ENCODE measurements at places on chromosomes 4 and X.

GRCh38 chr4:99029018-99029735 lies 33.7 kb downstream of the METAP1 start:
- DNase-seq, result no peak

GRCh38 chrX:45699158-45699557 lies 498.5 kb upstream of the DIPK2B start:
- DNase-seq, result no peak

- DNase-seq, result peak; percentile 11
Observed at GRCh38 chr4:128288689-128289106, 1.1 kb upstream of the PGRMC2 start.

DNA sequence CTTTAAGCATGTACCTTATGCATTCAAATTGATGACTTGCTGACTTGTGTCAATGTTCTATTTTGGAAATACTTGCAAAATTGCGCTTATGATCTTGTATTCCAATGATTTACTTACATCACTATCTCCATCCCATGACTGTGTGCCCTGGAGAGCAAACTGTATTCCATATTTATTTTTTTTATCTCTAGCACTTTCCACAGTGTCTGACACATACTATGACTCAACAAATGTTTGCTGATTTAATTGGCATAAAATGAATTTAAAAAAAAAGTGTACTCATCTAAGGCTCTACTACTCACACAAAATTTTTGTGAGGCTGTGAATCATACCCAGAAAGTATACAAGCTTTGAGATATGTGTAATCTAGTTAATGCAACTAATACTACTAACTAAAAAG lies 1066.8 kb upstream of the ADGRL3 start:
- no peak for DNase-seq

DNA sequence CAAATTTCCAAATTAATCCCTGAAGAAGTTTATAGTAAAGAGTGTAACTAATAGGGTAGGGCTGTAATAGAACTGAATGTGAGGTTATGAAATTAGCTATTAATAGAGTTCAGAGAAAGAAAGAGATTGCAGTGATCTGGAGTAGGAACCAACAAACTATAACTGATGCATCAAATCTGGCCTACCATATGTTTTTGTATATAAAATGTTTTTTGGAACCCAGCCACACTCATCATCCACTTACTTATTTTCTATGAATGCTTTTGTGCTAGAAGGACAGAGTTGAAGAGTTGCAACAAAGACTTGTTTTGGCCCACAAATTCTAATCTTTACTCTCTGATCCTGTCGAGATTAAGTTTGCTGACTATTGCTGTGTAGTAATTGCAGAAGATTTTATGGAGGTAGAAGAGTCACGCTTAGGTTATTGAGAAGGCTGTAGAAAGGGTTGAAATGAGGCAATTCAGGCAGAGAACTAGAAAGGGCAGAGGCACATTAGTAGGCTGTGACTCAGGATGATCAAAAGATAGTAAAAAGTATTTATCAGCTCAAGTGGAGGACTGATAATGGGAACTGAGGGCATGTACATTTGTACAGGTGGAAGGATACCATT lies 298.7 kb upstream of the EMCN start:
- no peak for DNase-seq

GRCh38 chr4:145524552-145524951 lies 42.9 kb downstream of the SMAD1 start:
- DNase-seq, result no peak

GRCh38 chr4:137722910-137723309 lies 190.6 kb upstream of the PCDH18 start:
- DNase-seq, result no peak

- peak; percentile 23 for DNase-seq
Observed at GRCh38 chr4:153113061-153113837, 91.0 kb upstream of the TRIM2 start.

DNA sequence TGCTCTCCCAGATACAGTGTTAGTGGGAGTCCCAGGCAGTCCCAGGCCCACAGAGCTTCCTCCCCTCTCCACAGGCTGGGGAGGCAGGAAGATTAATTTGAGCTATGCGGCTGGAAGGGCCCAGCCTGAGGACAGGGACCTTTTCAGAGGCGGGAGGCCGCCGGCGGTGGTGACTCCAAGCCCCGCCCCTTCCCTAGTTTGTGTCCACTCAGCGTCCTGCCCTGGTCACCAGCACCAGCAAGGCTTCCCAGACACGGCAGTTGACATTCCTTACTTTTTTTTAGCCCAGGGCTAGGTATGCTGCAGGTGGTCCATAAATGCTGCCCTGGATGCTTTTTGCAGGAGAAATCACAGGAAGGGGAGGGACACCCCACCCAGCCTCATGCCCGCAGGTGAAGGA lies 67.7 kb upstream of the LRPAP1 start:
- DNase-seq, result no peak

GRCh38 chr4:177400030-177400429 lies 42.2 kb downstream of the AGA start:
- no peak for DNase-seq

DNA sequence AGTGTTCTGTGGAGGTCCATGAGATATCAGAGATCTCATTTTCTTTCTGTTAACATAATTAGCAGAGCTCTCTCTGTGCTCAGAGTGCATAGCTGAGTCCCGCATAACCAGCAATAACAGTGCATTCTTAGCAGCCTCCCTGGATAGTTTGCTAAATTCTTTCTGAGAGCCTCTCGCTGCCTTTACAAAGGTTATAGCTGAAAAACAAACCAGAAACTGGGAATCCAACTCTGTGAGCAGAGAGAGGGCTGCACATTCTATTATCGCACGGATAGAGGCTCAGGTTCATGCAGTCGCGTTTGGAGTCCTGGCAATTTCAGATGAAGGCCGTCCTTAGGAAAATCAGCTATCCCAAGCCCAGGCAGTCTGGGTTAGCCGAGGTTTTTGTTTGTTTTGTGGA lies 1.2 kb downstream of the ENPP6 start:
- no peak for DNase-seq

GRCh38 chrX:151754641-151755215 lies 20.2 kb downstream of the CNGA2 start:
- no peak for DNase-seq

GRCh38 chr4:158785718-158786117 lies 16.9 kb downstream of the FNIP2 start:
- DNase-seq, result no peak

GRCh38 chrX:15619053-15619755 lies 18.4 kb upstream of the ACE2 start:
- DNase-seq, result no peak

GRCh38 chr4:182074139-182074538 lies 169.1 kb upstream of the TENM3 start:
- no peak for DNase-seq

GRCh38 chrX:11272863-11273262 lies 20.4 kb upstream of the AMELX start:
- DNase-seq, result no peak

DNA sequence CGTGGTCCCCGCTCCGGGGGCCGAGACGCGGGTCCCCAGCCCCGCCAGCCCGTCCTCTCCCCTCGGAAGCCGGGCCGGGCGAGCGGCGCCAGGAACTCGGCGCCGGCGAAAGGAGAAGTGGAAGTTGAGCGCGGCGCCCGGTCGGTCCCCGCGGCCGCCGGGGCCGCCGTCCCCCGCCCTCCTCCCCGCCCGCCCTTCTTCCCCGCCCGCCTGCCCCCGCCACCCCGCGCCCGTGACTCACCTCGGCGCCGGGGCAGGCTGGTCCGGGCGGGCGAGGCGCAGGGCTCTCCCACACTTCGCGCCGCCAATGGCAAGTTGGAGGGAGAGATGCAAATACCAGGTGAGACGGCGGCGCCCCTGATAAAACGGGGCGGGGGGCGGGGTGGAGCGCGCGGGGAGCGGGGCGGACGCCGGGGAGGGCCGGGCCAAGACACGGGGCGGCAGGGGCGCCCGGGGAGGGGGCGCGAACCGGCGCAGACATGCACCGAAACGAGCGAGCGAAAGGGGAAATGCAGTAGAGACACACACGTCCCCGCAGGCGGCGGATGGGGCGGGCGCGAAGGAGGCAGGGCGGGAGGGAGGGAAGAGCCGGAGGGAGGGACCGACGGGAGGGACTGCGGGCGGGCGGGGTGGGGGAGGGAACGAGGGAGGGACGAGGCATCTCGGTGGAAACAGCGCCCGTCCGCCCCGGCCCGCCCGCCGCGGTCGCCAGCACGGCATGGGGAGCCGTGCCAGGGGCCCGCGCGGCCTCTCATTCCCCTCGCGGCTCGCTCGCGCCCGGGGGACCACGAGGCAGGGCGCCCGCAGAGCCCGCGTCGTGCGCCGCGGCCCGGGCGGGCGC lies at the start of gene ELF4:
Gene ELF4, minus strand, starts transcription at position 119 of the 841 bp plus-strand sequence. CDS start 29,167 bp downstream, outside the sequence.
- DNase-seq, result peak; percentile 48

DNA sequence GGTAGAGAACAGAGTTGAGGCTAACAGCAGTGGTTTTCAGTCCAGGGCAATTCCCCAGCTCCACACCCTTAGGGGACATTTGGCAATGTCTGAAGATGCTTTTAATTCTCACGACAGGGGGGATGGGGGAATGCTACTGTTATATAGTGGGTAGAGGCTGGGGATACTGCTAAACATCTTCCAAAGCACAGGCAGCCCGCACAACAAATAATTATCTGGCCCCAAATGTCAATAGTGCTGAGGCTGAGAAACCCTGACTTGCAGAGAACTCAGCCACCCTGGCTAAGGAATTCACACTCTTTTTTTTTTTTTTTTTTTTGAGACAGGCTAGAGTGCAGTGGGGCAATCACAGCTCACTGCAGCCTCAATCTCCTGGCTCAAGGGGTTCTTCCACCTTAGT lies 60.6 kb downstream of the POLR2B start:
- no peak for DNase-seq

DNA sequence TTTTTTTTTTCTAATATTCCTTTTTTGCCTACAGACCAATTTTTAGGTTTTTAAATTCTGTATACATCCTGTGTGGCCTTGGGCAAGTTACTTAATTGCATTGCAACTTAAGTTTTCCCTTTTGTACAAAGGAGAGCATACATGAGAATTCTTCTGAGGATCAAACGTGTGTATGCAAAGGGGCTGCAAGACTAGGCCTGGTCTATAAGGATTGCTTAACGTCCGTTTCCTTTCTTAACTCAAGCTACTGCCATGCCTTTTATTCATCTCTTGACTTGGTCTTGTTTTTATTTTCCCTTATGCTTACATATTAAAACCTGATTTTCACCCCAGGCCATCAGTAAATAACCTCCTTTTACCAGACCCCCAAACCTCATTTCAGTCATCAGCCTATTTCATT lies 13.6 kb downstream of the RBPJ start:
- DNase-seq, result no peak

GRCh38 chr4:111806331-111806730 lies 338.9 kb upstream of the FAM241A start:
- no peak for DNase-seq

GRCh38 chr4:22091352-22091717 lies 142.8 kb upstream of the KCNIP4 start:
- no peak for DNase-seq

GRCh38 chr4:3766785-3767569 lies 792 bp downstream of the ADRA2C start:
- DNase-seq, result no peak

GRCh38 chr4:85777908-85778631 lies 303.1 kb downstream of the ARHGAP24 start:
- DNase-seq, result no peak

DNA sequence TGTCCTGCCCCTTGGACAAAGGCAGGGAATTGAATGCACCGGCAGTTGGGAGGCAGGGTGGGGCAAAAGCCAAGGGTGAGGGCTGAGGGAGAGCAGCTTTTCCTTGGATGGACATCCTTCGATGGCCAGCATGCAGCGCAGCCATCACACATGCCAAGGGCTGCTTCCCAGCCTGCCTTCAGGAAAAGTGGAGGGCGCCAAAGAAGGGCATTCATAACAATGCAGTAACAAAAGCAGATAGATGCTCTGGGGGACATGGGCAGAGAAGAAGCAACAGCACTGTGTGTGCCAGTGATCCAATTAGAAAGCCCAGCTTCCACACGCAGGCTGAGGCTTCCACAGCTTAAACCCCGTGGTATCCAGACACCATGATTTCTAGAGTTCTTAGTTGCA lies 71.5 kb downstream of the TSPAN5 start:
- DNase-seq, result no peak

- DNase-seq, result no peak
Observed at GRCh38 chr4:125832161-125832560, 517.4 kb downstream of the FAT4 start.

- no peak for DNase-seq
Observed at GRCh38 chr4:107977966-107978705, 11.6 kb upstream of the HADH start.

DNA sequence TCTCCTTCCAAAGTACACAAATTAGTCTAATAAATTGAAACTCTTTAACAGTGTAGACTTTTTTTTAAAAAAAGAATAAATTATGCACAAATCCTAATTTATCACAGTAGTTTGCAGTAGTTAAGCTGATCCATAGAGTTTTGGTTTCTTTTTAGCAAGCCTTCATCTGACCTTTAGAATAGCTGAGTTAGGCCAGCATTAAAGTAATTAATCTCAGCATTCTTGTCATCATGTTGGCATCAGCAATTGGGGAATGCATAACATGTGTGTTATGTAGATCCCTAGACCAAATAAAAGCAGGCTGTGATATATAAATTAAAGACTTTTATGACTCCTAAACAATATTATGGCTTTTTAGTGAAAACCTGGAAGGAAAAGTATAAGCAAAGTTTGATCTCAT lies 426.5 kb upstream of the PABPC4L start:
- DNase-seq, result no peak

- DNase-seq, result peak; percentile 45
Observed at GRCh38 chrX:129957241-129958082, 25.0 kb upstream of the BCORL1 start.

DNA sequence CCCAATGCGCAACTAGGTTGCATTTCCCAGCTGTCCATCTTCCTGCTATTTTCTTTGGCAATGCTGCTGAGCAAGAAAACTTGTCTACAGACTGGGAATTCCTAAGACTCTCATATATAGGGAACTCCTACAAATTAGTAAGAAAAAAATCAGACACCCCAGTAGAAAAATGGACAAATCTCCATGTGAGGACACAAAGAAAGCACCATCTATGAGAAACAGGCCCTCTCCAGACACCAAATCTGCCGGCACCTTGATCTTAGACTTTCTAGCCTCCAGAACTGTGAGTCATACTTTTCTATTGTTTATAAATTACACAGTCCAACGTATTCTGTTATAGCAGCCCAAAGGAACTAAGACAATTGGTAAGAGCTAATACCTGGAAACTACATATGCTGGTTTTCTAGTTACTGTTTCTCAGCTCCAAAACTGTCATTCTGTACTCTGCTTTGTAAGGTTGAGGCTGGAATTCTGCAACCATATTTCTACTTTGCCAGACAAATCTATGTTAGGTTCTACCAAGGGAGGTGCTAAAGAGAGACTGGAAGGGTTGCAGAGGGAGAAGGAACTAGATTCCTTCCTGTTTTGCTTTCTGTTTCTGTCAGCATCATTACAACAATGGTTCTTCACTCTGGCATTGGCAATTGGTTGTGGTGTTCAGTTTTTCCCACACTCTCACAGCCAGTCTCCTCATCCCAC lies 35.7 kb upstream of the FAM241A start:
- DNase-seq, result no peak

DNA sequence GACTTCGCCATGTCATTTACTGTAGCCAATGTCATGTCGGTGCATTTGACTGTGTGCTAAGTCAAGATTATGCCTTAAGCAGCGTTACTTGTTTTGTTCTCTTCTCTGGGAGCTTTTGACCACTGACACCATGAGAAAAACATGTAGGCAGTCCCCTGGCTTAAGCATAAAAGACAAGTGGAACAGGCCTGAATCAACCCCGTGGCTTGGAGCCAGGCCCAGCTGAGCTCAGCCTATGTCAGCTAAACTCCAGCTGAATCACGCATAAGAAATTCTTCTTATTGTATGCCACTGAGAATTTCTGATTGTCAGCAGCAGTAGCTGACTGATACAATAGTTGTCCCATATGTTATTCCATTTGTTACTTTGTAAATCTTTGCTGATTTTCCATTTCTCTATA lies 261.9 kb downstream of the CBLL2 start:
- DNase-seq, result no peak

- DNase-seq, result no peak
Observed at GRCh38 chr4:120765260-120765680, 157.3 kb downstream of the PRDM5 start.
